ENCODE measurements at places on chromosomes 11 and 22.

- DNase-seq = no peak
These were observed 339 bp upstream of the TRIM21 start for GRCh38 chr11:4393858-4394223.

GRCh38 chr11:64501500-64502427 is 89.3 kb upstream of the SLC22A12 start:
- DNase-seq = no peak

- DNase-seq = peak; percentile 66
These were observed 54.2 kb downstream of the GRAMD4 start for GRCh38 chr22:46674367-46674781.

- no peak for DNase-seq
These were observed 5.0 kb downstream of the THY1 start for GRCh38 chr11:119417726-119418540.

DNA sequence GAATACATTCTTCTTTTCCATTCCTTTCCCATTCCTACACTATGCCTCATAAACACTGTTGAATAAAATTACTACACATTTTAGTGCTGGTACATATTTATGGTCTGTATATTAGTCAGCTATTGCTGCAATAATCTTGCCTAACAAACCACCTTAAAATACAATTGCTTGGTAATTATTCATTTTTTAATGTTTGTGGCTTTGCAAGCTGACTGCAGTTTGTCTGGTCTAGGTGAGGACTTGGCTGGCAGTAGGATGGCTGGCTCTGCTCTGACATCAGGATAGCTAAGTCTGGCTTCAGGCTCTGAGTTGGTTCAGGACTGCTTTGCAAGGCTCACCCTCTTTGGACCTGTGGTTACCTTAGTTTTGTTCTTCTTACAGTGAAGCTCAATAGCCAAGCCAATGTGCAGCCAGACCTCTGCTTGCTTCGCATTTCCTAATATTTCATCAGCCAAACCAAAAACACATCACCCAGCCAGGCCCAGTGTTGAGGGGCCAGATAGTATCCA is 913.4 kb upstream of the RAG2 start:
- no peak for DNase-seq

DNA sequence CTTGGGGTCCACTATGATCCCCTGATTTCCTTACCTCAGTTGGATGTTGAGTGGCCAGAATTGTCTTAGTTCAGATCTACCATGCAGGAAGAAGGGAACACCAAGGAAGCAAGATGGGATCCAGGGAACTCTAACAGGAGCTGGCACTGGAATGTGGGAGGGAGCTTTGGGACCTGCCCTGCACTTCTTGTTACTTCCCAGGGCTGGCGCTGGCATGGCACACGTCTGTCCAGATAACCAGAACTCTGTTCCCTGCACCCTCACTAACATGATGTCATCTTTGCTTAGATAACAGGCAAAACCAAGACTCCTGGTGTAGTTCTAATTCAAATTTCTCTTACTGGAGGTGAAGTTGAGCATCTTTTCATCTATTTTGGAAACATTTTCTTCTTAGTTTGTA is 550.0 kb downstream of the MN1 start:
- no peak for DNase-seq

DNA sequence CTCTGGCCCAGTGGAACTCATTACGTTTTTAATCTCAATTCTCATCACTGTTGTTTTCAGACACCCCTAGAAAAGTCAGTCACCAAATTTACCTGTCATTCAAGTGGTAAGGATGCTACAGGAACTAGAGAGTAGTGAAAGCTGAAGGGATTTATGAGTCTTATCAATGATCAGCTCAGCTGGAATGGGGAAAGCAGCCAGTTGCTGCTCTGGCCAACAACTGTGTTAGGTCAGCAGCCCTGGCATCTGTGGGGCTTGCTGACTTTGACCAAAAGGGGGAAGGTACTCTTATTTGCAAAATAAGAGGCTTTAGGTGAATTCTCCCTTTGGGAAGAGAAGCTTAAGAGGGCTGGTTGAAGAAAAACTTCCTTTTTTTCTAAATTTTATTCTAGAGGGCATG is 76.2 kb upstream of the HORMAD2 start:
- DNase-seq = no peak

DNA sequence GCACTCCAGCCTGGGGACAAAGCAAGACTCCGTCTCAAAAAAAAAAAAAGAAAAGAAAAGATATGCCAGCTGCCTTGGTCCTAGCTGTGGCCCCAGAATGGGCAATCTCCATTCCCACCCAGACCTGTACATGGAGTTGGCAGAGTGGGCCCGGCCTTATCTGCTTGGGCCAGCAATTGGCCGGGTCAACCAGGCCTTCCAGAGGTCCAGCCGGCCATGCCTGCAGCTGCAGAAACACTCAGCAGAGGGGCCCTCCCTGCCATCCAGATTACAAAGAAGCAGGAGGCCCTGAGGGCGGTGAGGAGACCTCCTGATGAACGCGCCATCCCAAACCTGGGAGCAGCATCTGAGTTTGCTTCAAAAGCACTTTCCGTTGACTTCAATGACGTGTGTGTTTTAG is 26.9 kb upstream of the ARFGAP3 start:
- no peak for DNase-seq

GRCh38 chr11:5929571-5930368 is 12.3 kb upstream of the OR56A3 start:
- DNase-seq = no peak

DNA sequence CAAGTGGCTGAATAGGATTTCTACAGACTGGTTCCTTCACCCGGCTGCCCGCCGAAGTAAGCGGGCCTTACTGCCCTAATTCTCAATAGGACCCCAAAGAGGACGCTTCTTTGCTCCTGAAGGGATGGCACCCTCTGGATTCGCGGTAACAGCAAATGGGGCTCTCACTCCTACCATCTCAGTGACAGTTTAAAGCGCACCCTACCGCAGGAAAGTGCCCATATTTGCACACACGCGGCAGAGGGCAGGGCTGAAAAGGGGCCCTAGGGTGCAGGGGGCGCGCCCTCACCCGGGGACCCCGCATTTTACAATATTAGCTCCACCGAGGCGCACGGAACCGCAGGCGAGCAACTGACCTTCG is 985 bp upstream of the UPB1 start:
- no peak for DNase-seq

GRCh38 chr22:22787151-22787550 is 100.5 kb upstream of the IGLL5 start:
- DNase-seq = no peak

GRCh38 chr11:32511926-32512325 is 71.7 kb upstream of the EIF3M start:
- DNase-seq = no peak

GRCh38 chr22:17633217-17633997 is 4.9 kb upstream of the ATP6V1E1 start:
- DNase-seq = no peak

- DNase-seq = no peak
These were observed 39.4 kb downstream of the GLYATL2 start for GRCh38 chr11:58805065-58805464.

GRCh38 chr11:72441752-72442207 is 7.4 kb upstream of the CLPB start:
- no peak for DNase-seq

DNA sequence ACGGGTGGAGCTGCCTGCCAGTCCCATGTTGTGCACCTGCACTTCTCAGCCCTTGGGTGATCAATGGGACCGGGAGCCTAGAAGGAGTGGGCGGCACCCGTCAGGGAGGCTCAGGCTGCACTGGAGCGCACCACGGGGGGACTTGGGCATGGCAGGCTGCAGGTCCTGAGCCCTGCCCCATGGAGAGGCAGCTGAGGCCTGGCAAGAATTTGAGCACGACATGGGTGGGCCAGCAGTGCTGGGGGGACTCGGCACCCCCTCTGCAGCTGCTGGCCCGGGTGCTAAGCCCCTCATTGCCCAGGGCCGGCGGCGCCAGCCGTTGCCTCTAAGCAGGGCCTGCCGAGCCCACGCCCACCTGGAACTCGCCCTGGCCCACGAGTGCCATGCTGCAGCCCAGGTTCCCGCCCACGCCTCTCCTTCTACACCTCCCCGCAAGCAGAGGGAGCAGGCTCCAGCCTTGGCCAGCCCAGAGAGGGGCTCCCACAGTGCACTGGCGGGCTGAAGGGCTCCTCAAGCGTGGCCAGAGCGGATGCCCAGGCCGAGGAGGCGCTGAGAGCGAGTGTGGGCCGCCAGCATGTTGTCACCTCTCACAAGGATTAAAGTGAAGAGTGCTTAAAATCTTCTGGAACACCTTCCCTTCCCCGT is 372.0 kb downstream of the ETS1 start:
- no peak for DNase-seq

DNA sequence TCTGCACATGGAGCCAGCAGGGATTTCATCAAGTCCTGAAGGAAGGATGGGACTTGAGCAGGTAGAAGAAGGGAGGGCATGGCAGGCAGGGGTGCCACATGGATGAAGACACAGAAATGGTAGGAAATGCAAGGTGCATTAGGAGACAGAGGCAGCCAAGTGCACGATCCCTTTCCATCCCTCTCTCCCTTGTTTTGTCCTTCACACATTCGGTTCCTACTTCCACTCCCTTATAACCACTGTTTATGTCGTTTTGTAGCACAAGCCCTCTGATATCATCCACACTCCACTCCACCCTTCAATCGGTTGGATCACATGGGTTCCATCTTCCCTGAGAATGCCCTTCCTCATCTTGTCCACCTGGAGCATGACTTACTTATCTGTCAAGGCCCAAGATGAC is 35.2 kb downstream of the IFT27 start:
- DNase-seq = no peak

- peak; percentile 89 for DNase-seq
These were observed 16.7 kb downstream of the BCL9L start for GRCh38 chr11:118908901-118909618.

All from left ventricle myocardium inferior (tissue), 1 donor.